Activated gamma-delta T cell treated with anti-CD3 and anti-CD28 coated beads, Interleukin-2, amount 50 U/mL, for 16 hours (primary cell): ENCODE measurements at places on chromosomes 1 and 21.

DNA sequence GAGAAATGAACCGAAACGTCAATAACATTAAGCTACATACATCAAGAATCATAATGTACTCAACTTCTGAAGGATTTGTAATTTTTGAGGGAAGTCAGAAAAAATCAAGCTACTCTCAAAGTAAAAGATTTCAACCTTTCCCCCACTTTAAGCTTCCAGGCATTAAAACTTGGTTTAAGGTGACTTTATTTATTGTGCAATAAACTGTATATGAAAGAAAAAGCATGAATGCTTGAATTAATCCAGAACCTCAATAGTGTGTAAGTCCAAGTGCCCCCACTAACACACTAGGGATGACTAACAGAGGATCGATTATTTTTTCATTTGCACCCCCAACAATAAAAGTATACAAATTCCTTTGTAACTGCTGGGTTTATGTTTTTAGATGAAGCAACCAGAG, 10.9 kb downstream of the GART start:
- DNase-seq = no peak

GRCh38 chr1:199858856-199859255, 168.7 kb upstream of the NR5A2 start:
- DNase-seq = no peak

- DNase-seq = no peak
These were observed 84.4 kb downstream of the RNF220 start for GRCh38 chr1:44489481-44489880.

DNA sequence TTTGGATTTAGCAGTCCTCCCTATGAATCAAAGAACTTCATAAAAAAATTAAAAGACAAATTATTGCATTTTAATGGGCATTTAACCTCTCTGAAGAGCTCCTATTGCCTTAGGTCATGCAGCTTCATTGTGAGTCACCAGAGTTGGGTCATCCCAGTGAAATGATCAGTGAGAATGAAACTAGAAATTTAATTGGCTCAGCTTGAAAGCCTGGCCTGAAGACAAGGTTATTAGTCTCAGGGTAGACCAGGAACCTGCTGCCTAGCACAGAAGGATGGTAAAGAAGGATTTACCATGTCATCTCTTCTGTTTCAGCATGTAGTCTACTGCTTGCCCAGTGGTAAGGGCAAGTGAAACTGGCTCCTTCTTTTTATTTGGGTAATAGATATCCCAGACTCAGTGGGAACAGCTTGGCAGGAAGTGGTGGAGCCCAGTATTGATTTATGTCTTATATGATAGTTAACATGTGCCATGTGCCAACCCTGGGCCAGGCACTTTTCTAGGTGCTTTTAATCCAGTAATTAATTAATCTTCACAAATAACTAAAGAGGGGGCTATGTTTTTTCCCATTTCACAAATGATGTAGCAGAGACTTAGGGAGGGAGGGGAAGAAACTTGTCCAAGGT, 23.6 kb downstream of the LAMC2 start:
- no peak for DNase-seq

GRCh38 chr1:38246955-38247952, 200.7 kb upstream of the POU3F1 start:
- DNase-seq = no peak
